Metanephros (tissue), 2 donors: ENCODE measurements at places on chromosomes 3 and 15. TPM values are rescaled to one million over a fixed set of nuclear protein-coding genes. Genes with fewer than 3 reads are reported as not detected.

The CLDN16 gene
- 73.5 TPM for total RNA-seq

The NR1I2 gene
- total RNA-seq = 0.47 TPM

The GRAMD1C gene
- 29.0 TPM for total RNA-seq

The PRRT3 gene
- total RNA-seq = 3.3 TPM

The CHDH gene
- 11.5 TPM for total RNA-seq

The RGMA gene
- 14.6 TPM for total RNA-seq
